NCI-H345 (cell line): ENCODE measurements at places on chromosomes 1 and 21.

- DNase-seq = no peak
These were observed 58.8 kb downstream of the CASZ1 start for GRCh38 chr1:10737651-10738050.

DNA sequence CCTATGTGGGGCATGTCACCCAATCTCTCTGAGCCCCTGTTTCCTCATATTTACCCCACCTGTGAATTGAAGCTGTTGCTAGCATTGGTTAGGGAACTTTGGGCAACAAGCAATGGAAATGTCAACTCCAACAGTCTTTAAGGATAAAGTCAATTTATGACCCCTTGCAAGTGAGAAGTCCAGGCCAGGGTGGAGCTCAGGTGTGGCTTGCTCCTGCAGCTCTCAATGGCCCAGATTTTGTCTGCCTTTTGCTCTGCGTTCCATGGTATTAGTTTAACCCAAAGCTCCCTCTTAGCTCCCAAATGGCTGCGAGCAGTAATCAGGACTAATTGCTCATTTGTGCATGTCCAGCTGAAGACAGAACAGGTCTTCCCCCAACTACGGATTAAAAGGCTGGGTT lies 70.4 kb upstream of the ABCG1 start:
- no peak for DNase-seq

DNA sequence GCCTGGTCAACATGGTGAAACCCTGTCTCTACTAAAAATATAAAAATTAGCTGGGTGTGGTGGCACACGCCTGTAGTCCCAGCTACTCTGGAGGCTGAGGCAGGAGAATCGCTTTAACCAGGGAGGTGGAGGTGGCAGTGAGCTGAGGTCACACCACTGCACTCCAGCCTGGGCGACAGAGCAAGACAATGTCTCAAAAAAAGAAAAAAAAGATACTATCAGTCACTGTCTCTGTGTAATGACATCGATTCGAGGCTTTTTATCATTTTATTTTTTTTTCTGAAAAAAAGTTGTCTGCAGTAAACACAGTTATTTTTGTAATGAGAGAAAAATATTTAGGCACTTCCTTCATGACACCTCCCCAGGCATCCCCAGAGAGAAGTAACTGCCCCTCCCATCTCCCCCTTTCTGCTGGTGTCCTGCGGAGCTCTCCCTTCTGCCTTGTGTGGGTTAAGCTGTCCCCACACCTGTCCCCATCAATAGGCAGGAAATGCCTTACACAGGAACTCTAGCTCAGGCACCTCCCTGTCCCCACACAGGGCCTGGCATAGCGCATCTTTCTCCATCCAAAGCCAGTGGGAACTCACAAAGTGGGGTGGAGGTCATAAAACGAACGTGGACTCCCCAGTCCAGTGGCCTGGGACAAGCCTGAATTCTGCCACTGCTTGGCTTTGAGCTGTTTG lies 132.0 kb downstream of the SYF2 start:
- peak; percentile 39 for DNase-seq

DNA sequence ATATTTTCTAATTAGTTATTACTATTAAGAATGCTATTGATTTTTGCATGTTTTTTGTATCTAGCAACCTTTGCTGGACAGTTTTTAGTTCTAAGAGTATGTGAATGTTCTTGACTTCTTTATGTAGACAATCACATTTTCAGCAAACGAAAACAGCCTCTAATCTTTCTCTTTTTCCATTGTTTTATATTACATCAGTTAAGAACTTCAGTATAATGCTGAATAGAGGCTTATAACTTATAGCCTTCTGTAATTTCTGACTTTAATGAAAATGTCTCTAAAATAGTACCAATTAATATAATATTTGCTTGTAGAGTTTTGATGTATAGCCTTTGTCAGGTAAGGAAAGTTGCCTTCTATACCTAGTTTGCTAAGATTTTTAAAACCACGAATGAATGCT lies 33.2 kb upstream of the ATF3 start:
- DNase-seq = no peak
